Activated naive CD8-positive, alpha-beta T cell treated with anti-CD3 and anti-CD28 coated beads, Interleukin-2, amount 10 ng/mL, durations not matched to agents 7 days and 5 days (primary cell): ENCODE measurements at places on chromosomes 3 and 15.

GRCh38 chr15:71329497-71330260, 214.4 kb downstream of the THSD4 start:
- no peak for DNase-seq

DNA sequence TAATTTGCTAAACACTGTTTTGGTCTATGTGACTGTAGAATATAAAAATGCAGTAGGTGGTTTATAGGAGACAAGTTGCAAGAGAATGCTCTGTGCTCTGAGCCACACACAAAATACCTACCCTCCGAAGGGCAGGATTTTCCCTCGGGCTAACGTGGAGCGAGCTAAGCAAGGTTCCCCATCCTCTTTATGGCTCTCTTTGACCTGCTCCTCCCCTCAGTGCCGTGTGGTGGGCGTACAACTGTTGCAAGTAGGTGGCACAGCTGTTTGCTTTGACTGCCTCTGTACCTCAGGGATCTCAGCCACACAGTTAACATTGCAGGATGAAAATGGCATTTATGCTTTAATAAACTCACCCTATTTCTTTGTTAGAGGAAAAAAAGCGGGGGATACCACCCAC, 339.1 kb downstream of the SATB1 start:
- no peak for DNase-seq

DNA sequence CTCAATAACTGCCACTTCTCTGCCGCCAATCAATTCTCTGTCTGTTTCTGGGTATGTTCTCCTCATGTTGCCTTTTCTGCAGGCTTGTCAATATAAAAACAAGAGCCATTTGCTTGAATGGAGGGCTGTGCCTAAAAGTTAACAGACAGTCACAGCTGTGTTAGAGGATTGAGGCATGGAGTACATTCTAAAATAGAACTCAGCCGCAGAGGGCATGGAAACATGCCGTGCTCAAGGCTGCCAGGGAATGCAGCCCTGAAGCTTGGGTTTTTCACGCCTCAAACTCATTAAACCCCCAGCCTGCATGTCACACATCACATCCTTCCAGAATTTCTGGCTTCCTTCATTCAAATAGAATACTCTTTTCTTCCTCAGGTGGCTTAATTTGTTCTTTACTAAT, 166.6 kb downstream of the TPRG1 start:
- DNase-seq, result no peak

- DNase-seq, result no peak
Observed at GRCh38 chr3:115834068-115834467, 210.8 kb downstream of the GAP43 start.

- no peak for DNase-seq
Observed at GRCh38 chr3:127153506-127153815, 39.5 kb upstream of the PRR23E start.

DNA sequence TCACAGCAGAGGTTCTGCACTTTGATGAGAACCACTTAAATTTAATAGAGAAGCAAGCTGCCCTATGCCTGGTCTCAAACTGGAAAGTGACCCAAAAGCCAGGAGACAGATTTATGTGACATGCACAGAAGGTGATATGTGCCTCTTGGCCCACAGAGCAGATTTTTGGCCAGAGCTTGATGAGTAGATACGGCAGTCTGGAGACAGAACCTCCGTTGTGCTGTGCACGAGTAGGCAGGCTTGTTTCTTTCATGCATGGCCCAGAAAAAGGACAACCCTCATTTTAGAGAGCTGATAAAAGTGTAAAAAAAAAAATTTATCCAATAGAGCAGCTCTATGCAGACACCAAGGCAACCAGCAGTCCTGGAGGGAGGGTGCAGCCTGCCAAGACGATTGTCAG, 423.1 kb downstream of the CNTN6 start:
- no peak for DNase-seq

- no peak for DNase-seq
Observed at GRCh38 chr3:97636465-97636864, 128.1 kb upstream of the ARL6 start.

GRCh38 chr3:126261037-126261436, 80.7 kb upstream of the ALDH1L1 start:
- no peak for DNase-seq

DNA sequence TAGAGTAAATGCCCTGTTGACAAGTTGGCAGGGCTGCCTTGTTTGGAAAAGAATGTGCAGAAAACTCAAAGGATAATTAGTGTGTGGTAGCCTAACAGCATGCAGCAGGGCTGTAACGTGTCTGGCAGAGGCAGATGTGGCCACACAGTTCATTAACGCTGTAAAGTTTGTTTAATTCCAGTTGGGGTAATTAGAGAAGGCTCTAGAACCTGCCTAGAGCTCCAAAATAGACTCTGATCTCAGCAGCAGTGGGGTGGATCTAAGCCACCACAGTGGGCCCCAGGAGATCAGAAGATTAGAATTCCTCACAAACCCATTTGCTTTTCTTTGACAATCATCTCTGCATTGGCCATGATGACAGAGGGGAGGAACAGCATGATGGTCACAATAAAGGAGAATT, 65.1 kb upstream of the LEKR1 start:
- DNase-seq, result no peak

- DNase-seq, result no peak
Observed at GRCh38 chr15:24957691-24958090, 2.9 kb downstream of the SNRPN start.

- DNase-seq, result no peak
Observed at GRCh38 chr3:4581124-4581424, 87.9 kb downstream of the ITPR1 start.

DNA sequence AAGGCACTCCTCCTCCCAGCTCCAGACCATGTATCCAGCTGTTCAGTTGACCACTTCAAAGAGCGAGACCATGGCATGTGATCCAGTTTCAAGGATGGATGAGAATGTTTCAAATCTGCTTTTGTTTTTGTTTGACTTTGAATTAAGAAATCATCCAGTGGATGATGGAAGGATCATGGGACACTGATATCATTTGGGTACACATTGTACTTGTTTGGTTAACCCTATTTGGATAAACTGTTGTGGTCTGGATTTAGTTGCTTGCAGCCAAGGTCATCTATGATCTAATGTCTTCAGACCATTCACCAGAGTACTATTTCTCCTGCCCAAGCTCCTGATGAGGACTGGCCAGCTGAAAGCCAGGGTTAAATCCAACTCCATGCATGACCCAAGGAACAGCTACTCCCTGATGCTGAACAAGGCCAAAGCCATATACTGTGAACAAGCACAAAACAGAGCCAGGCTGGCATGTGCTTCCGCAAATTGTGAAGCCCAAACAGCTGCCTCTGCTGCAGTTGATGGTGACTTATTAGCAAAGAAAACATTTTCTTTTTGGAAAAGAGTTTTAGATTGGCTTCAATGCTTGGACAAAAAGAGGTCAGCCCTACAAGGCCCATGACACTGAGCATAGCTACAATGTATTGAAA, 5.2 kb upstream of the ADAMTS17 start:
- DNase-seq, result no peak

DNA sequence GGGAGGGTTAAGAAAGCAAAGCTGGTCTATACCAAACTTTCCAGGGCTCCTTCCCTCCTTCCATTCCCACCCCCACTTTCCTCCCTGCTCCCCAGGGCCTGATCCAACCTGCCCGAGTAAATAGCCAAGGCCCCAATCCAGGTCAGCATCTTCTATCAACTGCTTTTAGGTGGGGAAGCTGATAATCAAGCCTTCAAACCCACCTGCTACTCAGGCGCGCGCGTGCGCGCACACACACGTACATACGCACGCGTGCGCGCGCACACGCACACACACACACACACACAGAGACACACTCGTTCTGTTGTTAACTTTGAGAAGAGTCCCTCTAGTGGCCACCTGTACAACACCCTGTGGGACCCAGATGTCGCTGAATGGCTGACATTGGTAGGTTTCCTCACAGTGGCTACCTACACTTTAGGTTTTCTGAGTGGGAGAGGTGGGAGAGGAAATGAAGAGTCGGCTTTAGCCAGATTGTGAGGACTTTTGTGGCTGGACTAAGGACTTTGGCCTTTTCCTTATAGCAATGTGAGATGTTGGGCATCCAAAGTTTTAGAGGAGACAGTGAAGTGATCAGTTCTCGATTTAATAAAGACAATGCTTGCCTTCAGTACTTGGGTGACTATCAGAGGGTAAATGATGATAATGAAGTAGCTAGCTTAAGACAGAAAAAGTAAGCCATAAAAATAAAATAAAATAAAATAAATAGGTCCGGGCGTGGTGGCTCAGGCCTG, 179.9 kb upstream of the C2CD4B start:
- peak; percentile 32 for DNase-seq

- DNase-seq, result no peak
Observed at GRCh38 chr15:52309154-52309548, 13.5 kb upstream of the MYO5C start.

- no peak for DNase-seq
Observed at GRCh38 chr3:156682501-156682900, 8.1 kb downstream of the TIPARP start.

DNA sequence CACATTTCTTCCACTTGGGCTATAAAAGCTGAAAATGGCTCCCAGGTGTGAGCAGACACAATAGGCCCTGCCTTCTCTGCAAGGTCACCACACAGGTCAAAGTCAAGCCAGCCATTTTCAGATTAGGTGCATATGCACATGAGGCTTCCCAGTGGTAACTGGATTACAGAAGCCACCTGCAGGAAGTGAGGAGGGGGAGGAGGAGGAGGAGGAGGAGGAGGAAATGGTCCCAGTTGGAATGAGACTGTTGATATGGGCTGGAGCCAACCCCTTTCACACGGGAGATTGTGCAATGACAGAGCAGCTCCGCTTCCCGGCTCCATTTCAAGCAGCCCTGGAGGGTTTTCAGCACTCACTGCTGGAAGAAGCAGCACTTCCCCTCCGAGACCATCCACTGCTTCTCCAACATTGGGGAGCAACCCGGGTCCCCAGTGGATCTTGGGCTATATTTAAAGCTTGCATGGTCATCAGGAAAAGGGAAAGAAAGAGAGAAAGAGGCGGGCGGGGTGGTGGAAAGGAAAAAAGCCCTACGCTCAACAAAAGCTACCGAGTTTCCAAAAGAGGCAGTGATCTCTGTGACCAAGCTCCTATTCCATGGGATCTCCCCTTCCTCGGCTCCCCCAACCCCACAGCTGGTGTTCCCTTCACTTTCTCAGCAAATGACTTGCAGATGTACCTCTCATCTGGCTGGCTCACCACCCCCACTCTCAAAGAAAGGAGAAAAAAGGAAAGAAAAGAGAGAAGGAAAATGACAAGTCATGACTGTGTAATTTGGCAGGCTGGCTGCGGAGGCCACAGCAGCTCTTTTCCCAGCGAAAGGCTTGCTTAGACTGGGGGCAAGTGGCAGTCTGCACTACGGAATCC, 58.3 kb downstream of the LRIG1 start:
- DNase-seq, result no peak

GRCh38 chr3:29475305-29475840, 194.5 kb downstream of the RBMS3 start:
- DNase-seq, result no peak

- no peak for DNase-seq
Observed at GRCh38 chr3:59262076-59262498, 212.3 kb upstream of the CFAP20DC start.

GRCh38 chr3:53795789-53796560, 50.2 kb downstream of the CHDH start:
- no peak for DNase-seq

- DNase-seq, result no peak
Observed at GRCh38 chr3:197295871-197296270, 2.5 kb downstream of the DLG1 start.

DNA sequence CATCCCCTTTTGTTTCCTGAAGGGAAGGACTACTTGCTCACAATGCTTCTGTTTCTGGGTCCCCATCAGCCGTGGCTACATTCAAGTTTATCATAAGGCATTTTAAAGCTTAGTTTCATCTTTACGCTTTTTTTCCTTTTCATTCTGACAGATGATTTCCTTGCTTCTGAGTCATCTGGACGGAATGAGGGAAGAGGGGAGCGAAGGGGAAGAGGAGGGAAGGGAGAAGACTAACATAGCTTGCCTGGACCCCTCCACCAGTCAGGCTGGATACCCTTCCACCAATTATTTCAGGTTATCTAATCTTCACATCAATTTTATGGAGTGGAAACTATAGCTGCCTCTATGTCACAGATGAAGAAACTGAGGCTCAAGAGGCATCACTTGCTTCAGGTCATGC, 27.6 kb downstream of the FAM3D start:
- no peak for DNase-seq
